ENCODE measurements at places on chromosomes 3 and 15.

GRCh38 chr3:127171721-127172120 is 21.2 kb upstream of the PRR23E start:
- no peak for DNase-seq

DNA sequence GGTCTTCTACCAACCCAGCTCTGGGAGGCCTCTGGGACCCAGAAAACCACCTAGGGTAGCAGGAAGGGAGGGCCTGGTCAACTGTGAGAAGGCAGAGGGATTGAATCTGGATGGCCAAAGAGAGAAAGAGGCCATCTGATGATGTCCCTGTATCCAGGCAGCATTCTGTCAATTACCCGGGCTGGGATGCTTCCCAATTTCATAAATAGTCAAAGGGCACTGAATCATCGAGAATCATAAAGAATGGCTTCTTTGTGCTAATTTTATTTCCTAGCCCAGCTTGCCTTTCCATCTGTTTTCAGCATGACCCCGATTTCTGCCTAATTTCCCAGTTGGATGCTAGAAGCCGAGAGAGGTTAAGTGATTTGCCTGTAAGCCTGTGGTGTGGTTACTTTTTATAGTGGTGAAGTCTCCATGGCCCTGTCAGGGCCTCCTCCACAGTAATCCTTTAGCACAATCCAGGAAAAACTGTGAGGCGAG is 129.2 kb downstream of the FAM43A start:
- no peak for DNase-seq

GRCh38 chr3:196003611-196004010 is 78.3 kb downstream of the TFRC start:
- DNase-seq = no peak

- peak; percentile 70 for DNase-seq
These were observed 19.8 kb downstream of the IL1RAP start for GRCh38 chr3:190533511-190534281.

DNA sequence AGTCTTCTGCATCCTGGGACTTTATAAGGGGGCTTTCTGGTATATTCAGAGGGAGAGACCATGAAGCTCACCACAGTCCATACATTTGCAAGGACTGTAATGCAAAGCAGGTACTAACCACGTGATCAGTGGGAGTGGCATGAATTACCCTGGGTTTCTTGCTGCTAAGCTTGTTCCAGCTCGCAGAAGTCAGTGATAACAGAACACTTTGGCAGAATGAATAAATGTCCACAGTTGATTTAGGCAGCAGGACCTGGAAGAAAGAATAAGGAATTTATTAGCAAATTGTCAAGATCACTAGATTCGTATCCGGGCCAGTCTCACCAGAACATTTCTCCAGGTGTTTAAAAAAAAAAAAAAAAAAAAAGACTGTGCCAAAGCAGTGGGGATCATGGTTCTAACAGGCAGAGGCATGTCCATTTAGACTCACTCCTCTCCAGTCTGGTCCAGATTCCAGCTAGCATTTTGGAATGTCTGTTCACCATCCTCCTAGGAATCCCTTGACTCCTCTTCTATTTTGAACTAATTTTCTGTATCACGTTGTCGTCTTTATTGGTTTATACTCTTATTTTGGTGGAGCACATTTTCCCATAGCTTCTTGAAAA is 24.5 kb downstream of the HHLA2 start:
- DNase-seq = no peak

Data from inflammatory macrophage treated with lipopolysaccharide for 4 hours (primary cell).